ENCODE measurements at places on chromosomes 4 and X. TPM values are rescaled to one million over a fixed set of nuclear protein-coding genes. Genes with fewer than 3 reads are reported as not detected.

The USP27X gene
- total RNA-seq: 1.7 TPM

The RFC1 gene
- total RNA-seq: 66.3 TPM

The GNL3L gene
- total RNA-seq: 26.7 TPM

The KIAA1210 gene
- not detected for total RNA-seq

The MAGEA10 gene
- not detected for total RNA-seq
